ENCODE measurements at places on chromosomes 13 and 19.

DNA sequence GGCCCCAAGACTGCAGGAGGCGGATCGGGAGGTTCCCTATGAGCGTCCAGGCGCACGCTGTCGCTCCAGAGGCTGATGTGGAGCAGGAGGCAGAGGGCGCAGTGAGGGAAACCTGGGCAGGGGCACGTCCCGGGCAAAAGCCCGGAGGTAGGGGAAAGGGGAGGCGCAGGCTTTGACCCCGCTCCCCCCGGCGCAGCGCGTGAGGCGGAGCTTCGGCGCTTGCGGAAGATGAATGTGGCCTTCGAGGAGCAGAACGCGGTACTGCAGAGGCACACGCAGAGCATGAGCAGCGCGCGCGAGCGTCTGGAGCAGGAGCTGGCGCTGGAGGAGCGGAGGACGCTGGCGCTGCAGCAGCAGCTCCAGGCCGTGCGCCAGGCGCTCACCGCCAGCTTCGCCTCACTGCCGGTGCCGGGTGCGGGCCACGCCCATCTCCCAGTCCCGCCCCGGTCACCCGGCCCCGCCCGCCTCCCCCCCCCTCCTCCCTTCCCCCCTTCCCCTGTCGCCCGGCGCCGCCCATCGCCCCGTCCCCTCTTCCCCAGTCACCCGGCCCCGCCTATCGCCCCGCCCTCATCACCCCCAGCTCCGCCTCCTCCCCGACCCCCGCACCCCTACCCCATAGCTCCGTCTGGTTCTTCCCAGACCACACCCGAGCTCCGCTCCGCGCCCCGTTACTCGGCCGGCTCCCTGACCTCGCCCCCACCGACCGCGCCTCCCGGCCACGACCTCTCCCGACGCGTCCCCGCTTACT lies 4.1 kb downstream of the HMG20B start:
- no peak for DNase-seq

GRCh38 chr13:96848286-96848685 lies 146.0 kb downstream of the OXGR1 start:
- no peak for DNase-seq

DNA sequence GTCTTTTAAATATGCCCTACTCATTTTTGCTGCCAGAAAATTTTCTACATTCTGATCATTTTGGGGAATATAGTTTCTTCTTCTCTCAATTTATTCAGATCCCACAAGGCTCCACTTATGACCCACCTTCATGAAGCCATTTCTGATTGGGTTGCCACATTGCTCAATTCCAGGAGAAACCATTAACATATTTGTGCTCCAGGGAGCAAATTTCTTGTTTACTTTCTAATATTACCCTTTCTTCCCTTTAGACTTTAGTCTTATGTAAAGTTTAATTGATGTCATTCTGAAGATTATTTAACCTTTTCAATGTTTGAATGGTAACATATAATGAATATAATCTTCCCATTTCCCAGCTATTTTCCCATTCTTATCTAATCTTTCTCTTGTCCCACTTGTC lies 331.8 kb downstream of the ITGBL1 start:
- DNase-seq = no peak

DNA sequence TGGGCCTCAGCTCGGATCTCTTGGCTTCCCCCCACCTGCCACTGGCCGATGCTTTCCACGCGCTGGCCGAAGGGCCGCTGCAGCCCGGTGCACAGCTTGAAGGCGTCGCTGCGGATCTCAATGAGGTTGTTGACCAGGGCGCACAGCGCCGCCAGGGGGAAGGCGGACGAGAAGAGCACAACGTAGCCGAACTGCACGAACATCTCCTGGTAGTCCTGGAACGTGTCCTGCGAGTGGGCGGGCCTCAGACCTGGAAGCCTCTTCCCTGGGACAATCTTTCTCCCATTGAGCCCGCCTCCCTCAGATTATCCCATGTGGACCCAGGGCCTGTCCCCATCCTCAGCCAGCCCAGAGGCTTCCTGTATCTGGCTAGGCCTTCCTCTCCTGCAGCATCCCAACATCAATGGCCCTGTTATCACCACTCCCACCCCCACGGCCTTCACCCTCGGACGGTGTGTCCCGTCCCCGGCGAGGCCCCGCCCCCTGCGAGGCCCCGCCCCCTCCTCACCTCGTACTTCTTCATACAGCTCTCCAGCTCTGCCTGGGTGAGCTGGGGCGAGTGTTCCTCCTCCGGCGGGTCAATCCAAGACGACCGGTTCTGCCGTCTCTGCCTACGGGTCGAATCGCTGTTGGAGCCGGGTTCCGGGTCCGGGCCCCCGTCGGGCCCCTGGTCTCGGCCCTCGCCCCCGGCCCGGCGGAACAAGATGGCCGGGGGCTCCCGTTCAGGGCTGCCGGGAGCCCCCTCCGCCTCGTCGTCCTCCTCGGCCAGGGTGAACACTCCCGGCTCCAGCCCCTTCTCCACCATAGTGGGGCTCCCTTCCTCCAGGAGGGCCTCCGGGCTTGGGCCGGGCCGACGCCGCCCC lies 6.8 kb downstream of the ANO8 start:
- DNase-seq = no peak

DNA sequence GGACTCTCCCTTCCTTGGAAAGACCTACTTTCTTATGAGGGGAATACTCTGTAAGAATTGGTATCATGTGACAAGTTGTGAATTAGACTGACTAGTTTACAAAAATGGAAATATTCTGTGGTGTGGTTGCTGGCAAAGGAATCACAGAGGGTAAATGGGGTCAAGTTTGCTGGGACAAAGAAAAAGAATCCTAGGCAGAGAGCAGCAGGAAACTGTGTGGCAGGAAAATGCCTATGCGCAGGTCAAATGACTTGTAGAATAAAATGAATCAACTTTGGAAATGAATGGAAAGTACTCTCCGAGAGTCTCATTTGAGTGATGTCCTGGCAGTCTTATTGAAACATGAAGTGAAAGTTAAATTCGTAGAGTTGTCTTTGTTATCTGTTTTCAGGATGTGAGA lies 1250.7 kb downstream of the UQCRFS1 start:
- no peak for DNase-seq

All from pulmonary artery endothelial cell (primary cell).